ENCODE measurements at places on chromosomes 1 and 21.

- no peak for DNase-seq
Observed at GRCh38 chr1:53160924-53161378, 18.5 kb upstream of the SLC1A7 start.

- DNase-seq = no peak
Observed at GRCh38 chr1:32893198-32894018, 7.1 kb downstream of the HPCA start.

DNA sequence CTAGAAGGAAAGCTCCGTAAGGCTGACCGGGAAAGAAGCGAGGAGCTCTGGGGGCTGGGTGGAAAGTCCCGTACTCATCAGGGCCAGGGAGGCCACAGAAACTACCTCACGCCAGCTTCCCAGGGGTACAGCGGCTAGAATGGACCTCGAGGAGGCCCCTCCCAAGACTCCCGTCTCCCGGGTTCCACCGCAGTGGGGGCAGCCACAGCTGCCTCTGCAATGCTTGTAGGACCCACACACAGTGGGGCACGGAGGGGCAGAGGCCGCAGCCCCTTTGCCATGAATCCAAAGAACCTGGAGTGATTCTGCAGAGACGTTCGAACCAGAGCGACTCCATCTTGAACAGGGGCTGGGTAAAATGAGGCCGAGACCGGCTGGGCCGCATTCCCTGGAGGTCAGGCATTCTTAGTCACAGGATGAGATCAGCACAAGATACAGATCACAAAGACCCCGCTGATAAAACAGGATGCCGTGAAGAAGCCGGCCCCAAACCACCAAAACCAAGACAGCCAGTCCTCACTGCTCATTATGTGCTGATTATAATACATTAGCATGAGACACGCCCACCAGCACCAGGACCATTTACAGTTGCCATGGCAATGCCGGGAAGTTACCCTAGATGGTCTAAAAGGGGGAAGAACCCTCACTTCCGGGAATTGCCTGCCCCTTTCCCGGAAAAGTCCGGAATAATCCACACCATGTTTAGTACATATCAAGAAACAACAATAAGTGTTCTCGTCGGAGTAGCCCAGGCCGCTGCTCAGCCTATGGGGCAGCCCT is 1.6 kb upstream of the ANKRD65 start:
- no peak for DNase-seq

GRCh38 chr1:115679141-115679611 is 37.4 kb downstream of the VANGL1 start:
- no peak for DNase-seq

DNA sequence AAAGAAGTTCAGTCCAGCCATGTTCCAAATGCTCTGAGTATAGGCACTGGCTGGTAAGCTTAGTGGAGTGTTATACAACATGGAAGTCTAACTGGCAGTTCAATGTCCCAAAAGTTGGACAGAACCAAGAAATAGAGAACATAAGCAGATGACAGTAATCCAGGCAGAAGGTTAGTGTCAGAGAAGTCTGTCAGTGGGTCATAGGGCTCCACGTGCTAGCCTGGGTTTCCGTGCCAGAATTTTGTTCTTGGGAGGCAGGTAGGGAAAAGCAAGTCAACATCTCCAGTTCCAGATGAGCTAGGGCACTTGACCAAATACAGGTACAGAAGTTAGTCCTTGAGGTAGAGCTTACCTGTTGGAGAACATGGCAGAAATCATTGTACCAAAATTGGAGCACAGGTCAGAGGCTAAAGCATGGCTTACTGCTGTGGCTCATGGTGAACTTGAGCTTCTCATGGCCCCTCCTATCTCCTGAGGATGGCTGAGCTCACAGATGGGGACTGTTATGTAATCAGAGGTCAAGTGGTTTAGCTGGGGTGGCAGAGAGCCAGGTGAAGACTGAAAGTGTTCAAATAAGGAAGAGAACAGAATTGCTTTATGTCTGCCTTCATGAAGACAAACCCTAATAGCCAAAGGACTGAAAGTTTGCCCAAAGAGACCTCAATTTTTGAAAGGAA is 170.8 kb downstream of the NFIA start:
- DNase-seq = no peak

DNA sequence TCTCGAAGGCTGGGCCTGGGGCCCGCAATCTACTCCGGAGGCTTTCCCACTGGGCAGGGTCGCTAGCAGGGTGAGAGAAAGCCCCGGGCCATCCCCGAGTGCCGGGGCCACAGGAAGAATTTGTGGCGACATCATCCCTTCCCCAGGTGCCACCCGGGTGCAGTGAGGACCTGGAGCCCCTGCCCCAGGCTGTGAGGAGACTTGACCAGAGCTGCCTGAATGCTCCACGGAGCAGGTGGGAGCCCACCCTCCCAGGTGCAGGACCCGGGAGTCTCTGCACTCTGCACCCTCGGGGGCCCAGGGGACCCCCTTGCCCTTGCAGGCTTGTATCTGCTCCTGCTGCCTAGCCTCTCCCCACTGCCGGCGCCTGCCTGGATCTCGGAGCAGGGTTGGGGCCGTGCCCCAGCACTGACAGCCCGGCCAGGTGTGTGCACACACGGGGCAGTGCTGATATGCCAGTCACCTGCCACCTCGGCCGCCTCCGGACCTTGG is 67.5 kb upstream of the RGS7 start:
- DNase-seq = no peak

GRCh38 chr1:28244549-28245251 is 8.8 kb downstream of the ATP5IF1 start:
- DNase-seq = no peak

GRCh38 chr1:72283307-72284083 is 1.2 kb upstream of the NEGR1 start:
- DNase-seq = no peak

GRCh38 chr1:233605205-233605604 is 8.7 kb upstream of the KCNK1 start:
- DNase-seq = no peak

DNA sequence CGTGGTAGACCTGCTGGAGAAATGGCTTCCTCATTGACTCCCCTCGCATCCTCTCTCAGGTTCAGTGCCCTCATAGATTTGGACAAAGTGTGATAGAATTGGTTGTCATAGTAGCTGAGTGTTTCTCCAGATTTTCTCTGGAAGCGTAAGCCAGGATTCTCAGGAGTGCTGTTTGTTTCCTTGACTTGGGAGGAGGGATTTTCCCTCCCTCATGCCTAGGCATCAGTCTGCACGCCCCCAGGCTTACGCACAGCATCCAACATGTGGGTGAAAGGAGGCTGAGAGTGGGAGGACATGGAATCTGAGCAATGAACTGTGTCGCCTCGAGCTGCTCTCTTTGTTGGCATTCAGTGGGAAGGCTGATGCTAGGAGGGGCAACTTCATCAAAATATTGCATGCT is 503.5 kb downstream of the LTN1 start:
- DNase-seq = no peak

- DNase-seq = no peak
Observed at GRCh38 chr1:31510853-31511789, 65.2 kb upstream of the TINAGL1 start.

GRCh38 chr1:230066031-230066430 is 1.0 kb upstream of the GALNT2 start:
- DNase-seq = no peak

DNA sequence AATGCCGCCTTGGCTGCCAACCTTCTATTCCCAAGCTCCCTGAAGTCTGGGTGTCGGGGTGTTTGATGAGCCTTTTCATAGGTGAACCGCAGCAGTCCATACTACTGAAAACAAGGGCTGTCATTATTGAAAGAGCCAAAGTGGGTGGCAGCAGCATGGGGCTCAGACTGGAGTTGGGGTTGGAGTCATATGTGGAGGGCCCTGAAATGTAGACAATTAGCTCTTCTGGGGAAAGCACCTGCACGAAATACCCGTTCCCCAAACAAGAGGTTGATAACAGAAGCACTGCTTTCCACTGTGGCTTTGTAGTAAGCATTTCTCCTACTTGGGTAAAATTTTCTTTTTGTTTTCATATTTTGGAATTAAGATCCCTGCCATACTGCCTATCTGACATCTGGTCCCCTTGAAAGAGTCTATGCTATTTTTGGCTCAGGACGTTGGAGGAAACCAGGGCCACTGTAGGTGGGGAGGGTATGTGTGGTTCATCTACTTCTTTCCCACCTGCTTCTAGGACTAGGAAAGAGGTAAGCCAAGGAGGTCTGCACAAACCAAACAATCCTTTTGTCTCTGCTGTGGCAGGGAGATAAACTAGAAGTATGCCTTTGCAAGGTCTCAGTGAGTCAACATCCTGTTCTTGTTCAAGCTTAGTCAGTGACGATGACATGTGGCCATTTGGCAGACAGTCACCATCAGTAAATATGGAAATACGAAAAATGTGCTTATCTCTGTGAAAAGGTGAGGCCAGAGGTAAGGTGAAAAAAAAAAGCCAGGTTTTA is 197.0 kb upstream of the UBE2U start:
- no peak for DNase-seq

All from activated CD8-positive, alpha-beta memory T cell treated with anti-CD3 and anti-CD28 coated beads for 1 hour (primary cell).